NCI-H1436 (cell line): ENCODE measurements at places on chromosomes 3 and 15.

GRCh38 chr15:79700951-79701480 is 195.8 kb downstream of the MTHFS start:
- DNase-seq, result no peak

GRCh38 chr3:184712248-184713039 is 580 bp upstream of the MAGEF1 start:
- DNase-seq, result no peak

DNA sequence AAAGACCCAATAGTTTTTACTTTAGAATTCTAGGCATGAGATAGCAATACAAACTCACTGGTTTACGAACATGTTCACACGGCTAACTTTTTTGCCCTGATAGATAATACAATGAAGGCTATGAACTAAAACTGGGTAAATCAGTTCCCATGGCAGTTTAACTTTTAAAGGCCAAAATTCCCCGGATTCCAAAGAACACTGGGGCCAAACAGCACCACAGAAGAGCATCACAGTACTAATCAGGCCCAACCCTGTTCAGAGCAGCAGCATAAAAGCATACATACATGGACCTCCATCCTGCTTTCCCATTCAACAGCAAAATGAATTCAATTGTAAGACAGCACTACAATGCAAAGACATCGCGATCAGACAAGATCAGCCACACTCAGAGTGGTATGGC is 540.3 kb upstream of the CCDC54 start:
- no peak for DNase-seq

DNA sequence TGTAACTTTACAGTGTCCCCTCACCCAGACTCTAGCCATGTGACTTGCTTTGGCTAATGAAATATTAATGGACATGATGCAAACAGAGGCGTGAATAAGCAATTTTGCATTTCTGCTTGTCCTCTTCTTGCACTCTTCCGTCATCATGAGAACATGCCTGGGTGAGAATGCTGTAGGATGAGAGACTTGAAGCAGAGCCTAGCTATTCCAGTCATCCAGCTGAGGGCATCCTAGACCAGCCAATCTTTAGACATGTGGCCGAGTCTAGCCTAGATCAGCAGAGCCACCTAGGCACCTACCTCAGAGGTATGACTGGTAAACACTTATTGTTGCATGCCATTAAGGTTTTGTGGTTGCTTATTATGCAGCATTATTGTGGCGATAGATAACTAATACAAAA is 450.5 kb upstream of the AZI2 start:
- no peak for DNase-seq

- peak; percentile 53 for DNase-seq
Observed at GRCh38 chr3:96863129-96863740, 48.8 kb downstream of the EPHA6 start.
